ENCODE measurements at places on chromosomes 6 and 20. TPM values are rescaled to one million over a fixed set of nuclear protein-coding genes. Genes with fewer than 3 reads are reported as not detected.
A peak's percentile ranks its signal among the peaks of the same experiment; 100 is the strongest.

GRCh38 chr20:53847139-53847836, 223.1 kb downstream of the BCAS1 start:
- H3K27ac ChIP-seq, result no peak overlapping the region
- H3K36me3 ChIP-seq, result no peaks in the 10 kb centered on the region
- no peaks in the 10 kb centered on the region for H3K27me3 ChIP-seq

DNA sequence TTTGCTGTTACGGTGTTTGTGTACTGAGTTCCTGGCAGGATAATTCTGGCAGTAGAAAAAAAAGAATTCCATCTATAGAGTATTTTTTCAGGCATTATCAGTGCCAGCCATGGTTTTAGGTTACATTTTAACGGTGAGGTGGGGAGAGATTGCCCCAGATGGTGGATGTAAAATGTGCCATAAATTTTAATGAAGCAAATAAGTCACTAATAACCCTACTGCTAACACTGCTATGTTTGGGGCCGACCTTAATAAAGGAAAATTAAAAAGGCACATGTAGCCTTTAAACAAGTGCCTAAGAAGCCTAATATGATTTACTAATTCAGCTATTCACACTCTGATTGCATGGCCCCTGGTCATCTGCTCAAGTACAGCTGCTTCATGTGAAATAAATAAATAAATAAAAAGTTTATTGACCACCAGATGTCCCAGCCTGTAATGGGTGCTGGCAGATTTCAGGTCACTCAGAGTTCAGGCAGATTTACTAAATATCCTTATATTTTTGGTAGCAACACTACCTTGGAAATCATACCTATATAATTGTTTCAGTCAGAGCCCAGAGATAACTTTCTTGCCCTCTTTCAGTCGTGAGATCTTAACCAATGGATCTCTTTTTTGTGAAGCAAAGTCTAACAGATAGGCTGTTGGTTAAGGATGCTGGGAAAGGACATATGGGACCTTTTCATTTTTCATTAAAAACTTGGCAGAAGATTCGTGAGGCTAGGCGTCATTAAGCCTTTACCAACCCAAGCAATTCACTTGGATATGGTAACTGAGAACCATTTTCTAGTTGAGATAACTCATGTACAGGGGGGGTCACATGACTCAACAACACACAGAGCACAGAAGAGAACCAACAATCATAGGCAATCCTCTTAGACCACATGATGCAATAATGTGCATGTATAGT, 495.0 kb upstream of the NRSN1 start:
- H3K36me3 ChIP-seq, result no peaks in the 10 kb centered on the region
- H3K27me3 ChIP-seq, result no peaks in the 10 kb centered on the region
- no peaks in the 10 kb centered on the region for H3K4me1 ChIP-seq
- H3K27ac ChIP-seq, result no peak overlapping the region
- no peak for DNase-seq

DNA sequence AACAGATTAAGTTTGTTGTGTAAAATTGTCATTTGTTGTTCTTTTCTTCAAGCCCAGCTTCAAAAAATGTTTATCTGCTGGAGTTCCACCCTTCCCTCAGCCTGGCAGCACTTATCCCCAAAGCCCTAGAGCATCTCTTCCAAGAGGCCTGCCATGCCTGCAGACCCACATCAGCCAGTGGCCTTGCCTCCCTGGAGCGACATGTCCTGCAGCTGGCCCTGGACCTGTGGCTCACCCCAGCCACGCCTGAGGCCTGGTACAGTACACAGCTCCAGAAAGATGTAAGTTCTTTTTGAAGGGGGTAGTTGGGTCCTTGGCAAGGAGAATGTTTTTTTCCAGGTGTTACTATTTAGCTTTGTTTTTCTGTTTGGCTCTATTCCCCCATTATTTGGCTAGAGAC, 124.8 kb downstream of the CD164 start:
- no peak for DNase-seq
- peaks cover 14% of the 10 kb centered on the region for H3K4me1 ChIP-seq
- H3K27me3 ChIP-seq, result no peaks in the 10 kb centered on the region
- H3K27ac ChIP-seq, result no peak overlapping the region
- no peak overlapping the region for H3K4me3 ChIP-seq

DNA sequence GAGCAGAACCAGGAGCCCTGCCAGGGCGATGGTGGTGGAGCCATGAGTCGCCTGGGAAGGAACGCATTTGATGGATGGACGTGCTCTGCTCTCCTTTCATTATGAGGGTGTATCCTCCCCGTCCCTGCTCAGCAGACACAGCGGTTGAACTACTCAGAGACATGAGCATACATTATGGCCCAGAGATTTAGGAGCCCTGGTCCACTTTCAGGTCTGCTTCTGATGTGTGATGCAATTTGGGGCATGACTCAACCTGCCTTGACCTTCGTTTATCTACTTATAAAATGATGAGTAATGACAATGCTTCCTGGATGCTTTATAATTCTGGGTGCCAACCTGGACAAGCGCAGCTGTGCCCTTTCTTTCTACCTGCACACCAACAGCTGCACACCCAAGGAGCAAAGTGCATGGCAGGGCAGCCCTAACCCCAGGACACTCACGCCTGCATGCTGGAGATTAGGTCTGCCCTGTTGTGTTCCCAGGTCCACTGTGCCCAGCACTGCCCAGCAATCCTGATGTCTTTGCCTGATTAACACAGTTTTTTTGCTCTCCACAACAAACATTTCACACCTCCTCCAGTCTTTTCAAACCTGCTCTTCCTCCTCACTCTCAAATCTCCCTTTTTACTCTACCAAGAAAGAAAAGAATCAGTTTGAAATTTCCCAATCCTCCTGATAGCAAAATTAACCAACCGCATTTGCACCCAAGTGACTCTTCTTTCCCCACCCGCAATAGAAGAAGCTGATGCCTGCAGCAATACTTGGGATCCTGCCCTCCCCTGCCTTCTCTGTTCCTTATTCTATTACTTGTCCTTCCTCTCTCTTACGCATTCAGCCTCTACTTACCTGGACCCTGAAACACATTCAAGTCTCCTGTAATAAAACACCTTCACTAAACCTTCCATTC, 81.2 kb downstream of the EZR start:
- no peak overlapping the region for H3K4me3 ChIP-seq
- DNase-seq, result no peak
- H3K27ac ChIP-seq, result peak overlapping the region; percentile 60
- no peaks in the 10 kb centered on the region for H3K27me3 ChIP-seq
- H3K36me3 ChIP-seq, result peaks cover 33% of the 10 kb centered on the region
- H3K4me1 ChIP-seq, result peaks cover 47% of the 10 kb centered on the region

Gene TBC1D7
- 13.2 TPM for total RNA-seq

Gene OPRL1
- 0.33 TPM for total RNA-seq

Gene KIAA1755
- not detected for total RNA-seq

Measured in Calu3 (cell line).